Fibroblast of the conjunctiva (primary cell): ENCODE measurements at places on chromosomes 5 and 9.

DNA sequence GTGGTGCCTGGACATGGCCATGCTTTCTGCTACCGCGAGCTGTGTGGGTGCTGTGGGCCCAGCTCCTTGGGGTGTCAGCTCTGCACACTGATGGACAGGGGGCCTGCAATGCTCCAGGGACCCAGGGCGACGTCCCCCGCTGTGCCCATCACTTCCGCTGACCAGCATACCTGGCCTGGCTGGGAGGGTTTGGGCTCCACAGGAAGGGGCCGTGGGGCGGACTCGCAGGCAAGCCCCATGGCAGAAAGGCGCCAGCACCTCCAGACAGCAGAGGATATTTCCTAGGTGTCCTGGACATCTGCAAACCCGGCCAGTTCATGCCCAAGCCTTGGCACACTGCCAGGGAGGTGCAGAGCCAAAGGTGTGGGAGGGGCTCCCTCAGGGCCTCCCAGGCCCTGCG, 295.8 kb upstream of the IRX4 start:
- DNase-seq, result no peak

- DNase-seq, result no peak
These were observed 329.4 kb downstream of the ELAVL2 start for GRCh38 chr9:23496489-23497136.

DNA sequence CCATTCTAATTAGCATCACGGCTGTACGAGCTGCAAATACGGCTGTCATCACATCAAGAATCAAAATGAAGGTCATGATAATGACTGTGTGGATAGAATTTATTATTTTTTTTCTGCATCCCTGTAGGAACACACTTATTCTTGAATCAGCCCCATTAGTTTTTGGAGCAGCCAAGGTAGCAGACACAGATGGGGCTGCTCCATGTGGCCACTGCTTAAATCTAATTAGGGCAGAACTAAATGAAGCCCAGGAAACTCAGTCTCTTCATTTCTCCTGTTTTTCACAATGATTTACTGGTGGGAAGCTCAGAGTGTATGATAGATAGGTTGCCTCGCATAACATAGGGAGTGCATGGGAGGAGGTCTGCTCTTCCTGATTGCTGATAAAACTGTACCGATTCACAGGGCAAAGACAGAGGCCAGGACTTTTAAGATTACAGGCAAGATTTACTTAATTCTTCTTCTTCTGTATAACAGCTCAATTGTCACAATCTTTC, 275.5 kb downstream of the GLIS3 start:
- DNase-seq, result no peak

DNA sequence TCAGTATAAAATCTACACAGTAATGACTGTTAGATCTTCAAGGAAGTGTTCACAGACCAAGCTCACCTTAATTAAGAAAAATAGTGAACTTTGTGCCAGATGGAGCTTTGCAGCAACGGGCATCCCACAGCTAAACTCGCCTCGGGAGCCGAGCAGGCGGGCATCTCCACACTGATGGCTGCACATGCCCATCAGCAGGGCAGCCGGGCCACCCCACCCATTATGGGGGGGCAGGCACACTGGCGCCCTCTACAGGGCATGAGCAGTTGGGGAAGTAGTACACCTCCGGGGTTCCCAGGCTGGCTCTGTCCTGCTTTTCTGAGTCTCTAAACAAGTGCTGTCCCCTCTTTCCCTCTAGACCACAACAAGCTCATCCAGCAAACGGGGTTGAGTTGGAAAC, 21.6 kb downstream of the ANKS6 start:
- DNase-seq, result no peak

GRCh38 chr5:157390551-157391297, 69.3 kb upstream of the NIPAL4 start:
- peak; percentile 22 for DNase-seq

- no peak for DNase-seq
These were observed 63.3 kb upstream of the CKS2 start for GRCh38 chr9:89247431-89248353.

GRCh38 chr9:106920701-106921283, 57.8 kb downstream of the ZNF462 start:
- DNase-seq, result no peak

GRCh38 chr5:79081779-79082178, 12.2 kb downstream of the BHMT2 start:
- no peak for DNase-seq

- DNase-seq, result no peak
These were observed 5.9 kb upstream of the TXNDC8 start for GRCh38 chr9:110343551-110343950.

DNA sequence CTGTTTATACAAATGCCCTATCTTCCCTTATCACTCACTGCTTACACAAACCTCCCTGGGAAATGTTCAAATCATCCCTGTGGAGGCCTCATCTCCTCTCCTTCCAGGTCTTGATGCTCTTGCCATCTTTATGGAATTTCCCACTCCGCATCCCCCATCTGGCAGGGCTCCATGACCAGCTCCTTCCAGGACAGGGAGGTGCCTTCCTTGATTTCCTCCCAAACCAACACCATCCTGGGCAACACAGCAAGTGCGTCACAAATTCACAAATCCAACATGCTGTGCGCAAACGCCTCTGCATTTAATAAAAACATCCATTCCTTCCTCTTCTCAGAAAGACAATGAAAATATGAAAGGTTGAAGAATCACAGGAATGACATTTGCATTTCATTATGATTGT, 51.7 kb downstream of the EPB41L4A start:
- DNase-seq, result no peak

GRCh38 chr5:158967541-158967940, 132.2 kb downstream of the EBF1 start:
- peak; percentile 55 for DNase-seq

DNA sequence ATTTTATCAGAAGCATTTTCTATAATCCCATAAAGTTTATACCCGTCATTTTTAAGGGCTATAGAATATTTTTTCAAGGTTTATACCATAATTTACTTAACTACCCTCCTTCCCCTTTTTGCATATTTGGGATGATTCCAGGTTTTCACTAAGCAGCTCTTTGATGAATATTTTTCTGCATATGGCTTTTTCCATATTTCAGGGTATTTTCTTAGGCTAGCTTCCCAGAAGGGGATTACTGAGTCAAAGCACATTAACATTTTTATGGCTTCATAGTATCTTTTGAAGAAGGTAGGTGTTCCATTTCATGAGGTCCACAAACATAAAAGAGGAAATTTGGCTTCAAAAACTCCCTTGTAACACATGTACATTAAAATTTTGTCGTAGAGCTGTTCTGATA, 14.6 kb upstream of the COL15A1 start:
- DNase-seq, result peak; percentile 36

- DNase-seq, result no peak
These were observed 2.3 kb downstream of the ADRB2 start for GRCh38 chr5:148828511-148829247.

DNA sequence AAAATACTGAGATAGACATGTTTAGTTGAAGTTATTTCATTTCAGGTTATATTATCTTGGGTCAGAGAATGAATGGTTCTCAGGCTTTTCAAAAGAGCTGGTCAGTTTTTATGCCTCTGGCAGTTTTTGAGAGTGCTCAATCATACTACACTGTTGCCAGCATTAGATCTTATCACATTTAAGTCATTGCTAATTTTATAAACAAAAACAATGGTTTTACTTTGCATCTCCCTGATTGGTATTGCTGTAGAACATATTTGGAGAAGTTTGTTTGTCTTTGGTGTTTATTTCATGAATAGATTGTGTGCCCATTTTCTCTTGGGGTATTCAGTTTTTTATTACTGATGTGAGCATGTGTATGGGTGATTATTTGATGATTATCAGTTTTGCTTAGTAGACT, 1.5 kb downstream of the CATSPER3 start:
- no peak for DNase-seq

DNA sequence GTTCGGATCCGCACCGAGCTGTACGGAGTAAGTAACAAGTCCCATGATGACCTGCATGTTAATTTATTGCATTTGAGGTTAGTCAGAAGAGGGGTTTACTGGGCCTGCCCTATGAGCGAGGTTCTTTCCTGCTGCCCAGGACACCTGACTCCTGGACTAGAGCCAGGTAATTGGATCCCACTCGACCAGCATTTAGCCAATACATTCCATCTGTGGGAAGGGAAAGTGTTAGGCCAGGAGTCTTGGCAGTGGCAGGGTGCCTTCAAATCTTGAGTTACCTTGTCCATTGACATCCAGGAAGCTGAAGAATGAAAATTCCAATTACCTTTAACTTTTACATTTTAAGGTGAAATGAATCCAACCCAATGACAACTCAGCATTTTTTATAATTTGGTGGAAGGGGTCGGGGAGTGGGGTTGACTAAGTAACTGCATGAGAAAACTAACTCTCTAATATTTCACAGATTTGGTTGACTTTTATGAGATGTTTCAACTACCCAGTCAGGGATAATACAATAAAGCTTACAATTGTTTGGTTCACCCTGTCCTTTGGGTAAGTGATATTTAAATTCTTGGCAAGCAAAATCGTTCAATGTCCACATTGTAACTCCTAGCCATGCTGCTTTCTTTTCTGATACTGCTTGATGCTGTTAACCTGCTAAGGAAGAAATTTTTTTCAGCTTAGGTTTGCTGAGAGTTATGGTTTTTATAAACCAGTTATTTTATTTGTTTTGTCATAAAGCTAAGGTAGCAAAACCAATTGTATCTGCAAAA, 111.6 kb upstream of the IQGAP2 start:
- no peak for DNase-seq

GRCh38 chr5:82105457-82105856, 133.6 kb downstream of the ATG10 start:
- no peak for DNase-seq

DNA sequence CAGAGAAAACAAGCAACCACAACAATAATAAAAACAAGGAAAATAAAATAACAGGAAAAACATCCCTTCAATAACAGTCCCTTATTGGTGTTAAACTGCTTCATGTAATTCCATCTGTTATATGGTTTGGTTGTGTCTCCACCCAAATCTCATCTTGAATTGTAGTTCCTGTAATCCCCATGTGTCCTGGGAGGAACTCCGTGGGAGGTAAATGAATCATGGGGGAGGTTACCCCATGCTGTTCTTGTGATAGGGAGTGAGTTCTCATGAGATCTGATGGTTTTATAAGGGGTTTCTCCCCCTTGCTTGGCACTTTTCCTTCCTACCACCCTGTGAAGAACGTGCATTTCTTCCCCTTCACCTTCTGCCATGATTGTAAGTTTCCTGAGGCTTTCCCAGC, 369.8 kb downstream of the TMEM232 start:
- no peak for DNase-seq

DNA sequence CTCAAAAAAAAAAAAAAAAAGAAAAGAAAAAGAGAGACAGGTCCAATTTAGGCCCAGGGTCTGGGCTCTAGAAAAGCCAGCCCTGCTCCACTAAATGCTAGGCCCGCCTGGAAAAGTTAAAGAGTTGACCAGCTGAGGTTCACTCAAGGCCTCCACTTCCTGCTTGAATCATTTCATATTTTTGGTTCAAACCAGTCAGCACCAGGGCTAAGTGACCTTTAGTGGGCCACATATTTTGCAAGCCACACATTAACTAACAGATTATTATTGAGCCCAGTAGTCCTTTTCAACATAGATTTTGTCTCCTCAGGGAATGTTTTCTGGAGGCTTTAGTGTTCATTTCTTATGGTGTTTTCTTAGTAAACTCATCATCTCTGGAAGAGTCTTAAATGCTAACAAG, 156.6 kb downstream of the TLR4 start:
- DNase-seq, result no peak

- DNase-seq, result peak; percentile 23
These were observed 408.7 kb downstream of the ARHGEF28 start for GRCh38 chr5:74034733-74035132.

GRCh38 chr5:79617539-79617938, 5.3 kb downstream of the TENT2 start:
- no peak for DNase-seq

GRCh38 chr5:16791036-16791705, 144.9 kb downstream of the MYO10 start:
- no peak for DNase-seq

DNA sequence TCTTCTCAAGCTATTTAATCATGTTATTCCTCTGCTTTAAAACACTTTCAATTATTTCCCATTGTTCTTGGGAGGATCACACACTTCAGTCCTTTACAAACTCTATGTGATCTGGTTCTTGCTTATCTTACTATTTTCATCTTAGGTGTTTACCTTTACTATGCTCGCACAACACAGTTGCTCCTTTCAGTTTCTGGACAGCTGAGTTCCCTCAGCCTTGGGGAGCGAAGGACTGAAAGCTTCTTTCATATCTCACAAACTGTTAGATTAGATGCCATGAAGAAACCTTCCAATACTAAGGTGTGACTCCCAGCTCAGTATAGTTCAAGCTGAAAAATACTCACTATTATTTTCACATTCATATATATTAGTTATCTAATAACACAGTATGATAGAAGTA, 117.9 kb downstream of the CDC42SE2 start:
- no peak for DNase-seq

DNA sequence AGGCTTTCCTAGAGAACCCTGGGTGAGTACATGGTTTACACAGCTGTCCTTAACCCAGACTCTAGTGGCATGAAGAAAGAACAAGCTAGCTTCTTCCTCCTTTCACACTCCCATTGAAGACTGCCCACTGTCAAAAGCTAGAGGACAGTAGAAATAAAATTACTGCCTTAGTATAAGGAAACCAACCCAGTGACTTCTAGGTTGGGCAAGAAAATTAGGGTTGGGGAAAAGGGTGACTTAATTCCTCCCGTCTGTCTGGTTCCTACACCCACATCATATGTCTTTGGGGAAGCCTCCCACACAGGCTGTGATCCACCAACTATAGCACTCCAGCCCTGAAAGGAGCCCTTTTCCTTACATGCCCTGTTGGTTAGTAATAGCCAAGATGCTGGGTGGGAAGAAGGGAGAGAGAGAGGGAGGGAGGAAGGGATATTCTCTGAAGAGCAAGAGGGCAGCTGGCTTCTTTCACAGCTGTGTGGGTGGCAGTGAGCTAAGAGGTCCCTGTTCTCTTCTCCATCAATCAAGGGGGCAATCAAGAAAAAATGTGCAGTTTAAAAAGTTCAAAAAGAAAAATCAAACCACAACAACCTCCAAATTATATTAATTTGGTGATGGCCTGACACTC, 21.7 kb downstream of the HBEGF start:
- no peak for DNase-seq

DNA sequence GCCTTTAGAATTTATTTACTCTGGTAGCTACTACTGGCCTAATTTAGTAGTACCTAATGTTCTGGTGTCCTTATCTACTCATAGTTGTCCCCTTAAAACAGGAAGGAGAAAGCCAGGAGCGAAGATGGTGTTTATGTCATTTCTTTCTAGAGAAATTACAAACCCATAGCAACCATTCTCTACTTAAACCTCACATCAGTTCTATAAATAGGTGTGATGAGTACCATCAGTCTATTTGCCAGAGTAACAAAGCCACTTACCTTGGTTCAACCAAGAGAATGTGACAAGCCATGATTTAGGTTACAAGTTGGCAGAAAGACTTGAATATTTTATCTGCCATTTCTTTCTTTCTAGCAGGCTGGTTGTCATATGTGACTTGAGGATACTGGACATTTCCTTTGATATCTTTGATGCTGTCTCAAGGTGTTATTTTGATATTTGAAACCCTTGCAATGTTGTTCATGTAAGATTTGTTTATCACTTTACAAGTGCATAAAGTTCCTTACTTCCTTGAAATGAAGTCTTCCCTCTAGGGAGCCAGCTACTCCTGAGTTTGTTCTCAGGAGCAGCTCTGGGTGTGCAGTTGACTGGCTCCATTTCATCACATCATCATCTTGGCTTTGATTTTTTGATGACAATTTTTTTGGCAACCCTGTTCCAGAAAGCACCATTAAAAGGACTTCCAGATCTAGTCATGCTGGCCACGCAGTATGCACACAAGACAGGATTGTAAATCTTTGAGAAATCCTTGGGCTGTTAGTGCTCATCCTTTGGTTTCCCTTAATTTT, 286.8 kb downstream of the ARHGAP26 start:
- DNase-seq, result no peak

GRCh38 chr9:84154320-84154719, 173.7 kb downstream of the RMI1 start:
- no peak for DNase-seq
